ENCODE measurements at places on chromosomes 7 and 10.
A peak's percentile ranks its signal among the peaks of the same experiment; 100 is the strongest.

DNA sequence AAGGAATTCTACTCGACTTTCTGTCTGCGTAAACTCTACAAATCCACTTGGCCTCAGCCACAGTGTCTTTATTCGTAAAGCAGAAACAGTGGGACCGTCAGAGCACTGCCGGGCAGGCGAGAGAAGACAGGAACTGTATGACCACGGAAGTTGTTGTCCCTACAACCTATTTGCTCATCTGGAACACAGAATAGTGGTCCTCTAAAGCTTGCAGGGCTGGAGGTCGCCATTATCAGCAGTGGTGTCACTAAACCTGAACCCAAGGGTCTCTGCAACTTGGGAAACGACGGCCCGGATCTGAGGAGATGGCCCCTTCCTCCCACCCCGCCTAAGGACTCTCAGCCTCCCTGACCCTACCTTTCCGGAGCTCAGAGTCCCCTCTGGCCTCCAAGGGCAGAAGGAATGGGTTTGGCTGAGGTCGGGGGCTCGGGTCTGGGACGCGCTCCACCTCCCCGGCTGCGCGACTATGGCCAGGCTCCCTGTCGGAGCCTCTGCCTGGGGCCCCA, 442 bp downstream of the STYXL1 start:
- DNase-seq: no peak

GRCh38 chr10:84543948-84544347, 215.6 kb downstream of the CCSER2 start:
- no peak for DNase-seq

GRCh38 chr7:101950450-101951119, 133.2 kb downstream of the CUX1 start:
- no peak for DNase-seq

DNA sequence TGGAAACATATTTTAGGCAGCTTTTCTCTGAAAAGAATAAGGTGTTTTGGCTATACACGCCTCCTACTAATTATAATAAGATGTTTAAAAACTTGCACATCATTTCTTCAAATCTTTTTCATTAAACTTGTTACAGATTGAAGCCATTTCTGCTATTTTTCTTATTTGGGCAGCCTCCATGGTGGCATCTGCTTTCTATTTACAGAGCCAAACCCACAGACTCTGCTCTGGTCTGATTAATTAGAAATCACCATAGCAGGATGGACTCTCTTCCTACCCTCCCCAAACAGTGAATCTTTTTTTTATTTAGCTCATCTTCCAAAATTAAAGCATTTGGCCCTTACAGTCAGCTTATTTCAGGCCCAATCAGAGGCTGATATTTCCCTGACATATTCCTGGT, 85.7 kb upstream of the AOAH start:
- DNase-seq: no peak

GRCh38 chr10:21369697-21370096, 155.8 kb downstream of the SKIDA1 start:
- DNase-seq: no peak

- DNase-seq: no peak
Measured at GRCh38 chr7:55360486-55360885, 4.7 kb upstream of the LANCL2 start.

- DNase-seq: no peak
Measured at GRCh38 chr10:36253731-36254130, 611.6 kb upstream of the FZD8 start.

DNA sequence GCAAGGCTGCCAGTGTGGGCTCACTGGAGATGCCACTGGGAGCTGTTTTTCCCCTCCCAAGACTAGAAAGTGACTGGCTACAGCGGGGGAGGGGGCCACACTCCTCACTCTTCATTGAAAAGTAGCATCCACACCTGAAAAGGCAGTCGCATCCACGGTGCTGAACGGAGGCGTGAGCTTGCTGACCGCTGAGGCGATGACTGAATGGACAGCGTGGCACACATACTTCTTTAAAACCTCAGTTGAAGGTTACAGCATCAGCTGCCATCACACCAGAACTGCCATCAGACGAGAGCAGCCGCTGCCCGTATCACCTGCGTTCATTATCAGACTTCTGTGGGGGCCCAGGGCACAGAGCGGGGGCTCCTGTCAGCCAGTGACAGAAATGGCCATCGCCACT, 327.2 kb downstream of the DNAJB6 start:
- DNase-seq: no peak

DNA sequence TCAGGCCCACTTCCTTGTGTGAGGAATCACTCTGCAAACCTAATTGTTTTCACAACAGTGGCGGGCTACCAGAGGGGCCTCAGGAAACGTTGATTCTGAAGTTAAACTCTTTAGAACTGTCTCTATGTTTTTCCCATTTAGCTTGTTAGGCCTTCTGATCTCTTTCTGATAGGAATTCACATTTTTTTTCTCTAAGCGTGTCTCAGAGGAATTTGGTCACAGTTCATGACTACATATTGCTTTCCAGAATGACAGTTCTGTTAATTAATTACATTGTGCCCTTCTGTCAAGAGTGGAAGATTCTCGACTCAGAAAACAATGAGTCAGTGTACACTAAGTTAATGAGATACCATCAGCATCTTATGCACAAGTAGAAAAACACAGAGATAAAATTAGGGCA, 469.2 kb upstream of the C7orf33 start:
- DNase-seq: no peak

GRCh38 chr7:595621-596010, 76.0 kb upstream of the PDGFA start:
- no peak for DNase-seq

GRCh38 chr10:76408646-76409045, 977.2 kb downstream of the LRMDA start:
- DNase-seq: no peak

DNA sequence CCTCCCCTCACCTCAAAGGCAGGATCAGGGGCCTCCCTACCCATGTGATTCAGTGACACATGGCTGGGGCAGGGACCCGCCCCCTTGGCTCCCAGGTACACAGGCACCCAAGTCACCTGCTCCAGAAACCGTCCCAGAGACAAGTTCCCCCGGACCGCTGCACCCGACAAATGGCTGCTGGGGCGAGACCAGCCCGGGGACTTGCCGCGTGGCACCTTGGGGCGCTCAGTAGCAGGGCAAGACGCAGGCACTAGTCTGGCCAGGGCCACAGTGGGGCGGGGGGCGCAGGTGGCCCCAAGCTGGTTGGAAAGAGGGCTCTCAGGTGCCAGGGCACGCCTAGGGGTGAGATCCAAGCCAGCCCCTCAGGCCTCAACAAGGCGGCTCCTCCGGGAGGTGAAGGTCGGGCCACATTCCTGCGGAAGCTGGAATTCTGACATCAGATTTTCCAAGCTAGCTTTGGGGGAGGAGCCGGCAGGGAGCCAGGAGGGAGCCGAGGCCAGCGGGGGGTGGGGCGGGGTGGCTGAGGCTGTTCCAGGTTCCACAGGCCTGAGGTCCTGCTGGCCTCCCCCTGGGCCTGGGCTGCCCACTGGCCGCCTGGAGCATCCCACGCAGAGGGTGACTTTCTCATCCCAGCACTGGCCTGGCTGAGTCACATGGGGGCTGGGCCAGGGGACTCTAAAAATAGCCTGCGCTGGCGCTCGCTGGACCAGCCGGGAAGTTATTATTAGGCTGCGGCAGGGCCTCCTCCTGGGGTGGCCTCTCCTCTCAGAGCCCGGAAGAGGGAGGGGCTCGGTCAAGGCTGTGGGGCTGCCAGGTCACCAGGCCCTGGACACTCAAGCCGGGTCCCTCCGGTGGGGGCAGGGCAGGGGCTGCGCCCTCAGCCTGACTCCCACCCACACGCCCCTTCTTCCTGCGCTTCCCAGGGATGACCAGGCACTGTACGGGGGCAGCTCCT, 20.5 kb upstream of the INPP5A start:
- peak; percentile 93 for DNase-seq

GRCh38 chr7:108072739-108073138, 57.4 kb downstream of the LAMB4 start:
- DNase-seq: no peak

- DNase-seq: peak; percentile 36
Measured at GRCh38 chr10:9342885-9343570, 1288.5 kb downstream of the GATA3 start.

GRCh38 chr10:29880856-29881255, 178.5 kb downstream of the JCAD start:
- no peak for DNase-seq

DNA sequence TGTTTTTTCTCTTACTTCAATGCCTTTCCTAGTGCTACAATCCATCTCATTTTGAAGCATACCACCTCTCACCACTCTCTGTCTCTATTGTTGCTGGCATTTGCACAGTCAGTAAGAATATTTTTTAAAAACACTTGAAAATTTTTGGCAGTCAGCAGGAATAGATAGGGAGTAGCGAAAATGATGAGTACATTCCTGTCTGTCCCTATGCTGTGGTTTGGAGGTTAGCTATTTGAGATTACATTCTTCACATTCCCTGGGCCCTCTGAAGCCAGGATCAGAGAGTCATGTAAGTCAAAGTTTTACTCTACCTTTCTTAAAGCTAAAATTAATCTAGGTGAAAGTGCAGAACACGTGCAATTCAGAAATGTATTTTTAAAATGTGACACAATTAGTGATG, 53.0 kb upstream of the MAGI2 start:
- no peak for DNase-seq

- peak; percentile 78 for DNase-seq
Measured at GRCh38 chr10:128614802-128615553, 488.8 kb upstream of the MKI67 start.

Data from hindlimb muscle (tissue), 1 donor.